ENCODE measurements at places on chromosomes 5 and 9.

DNA sequence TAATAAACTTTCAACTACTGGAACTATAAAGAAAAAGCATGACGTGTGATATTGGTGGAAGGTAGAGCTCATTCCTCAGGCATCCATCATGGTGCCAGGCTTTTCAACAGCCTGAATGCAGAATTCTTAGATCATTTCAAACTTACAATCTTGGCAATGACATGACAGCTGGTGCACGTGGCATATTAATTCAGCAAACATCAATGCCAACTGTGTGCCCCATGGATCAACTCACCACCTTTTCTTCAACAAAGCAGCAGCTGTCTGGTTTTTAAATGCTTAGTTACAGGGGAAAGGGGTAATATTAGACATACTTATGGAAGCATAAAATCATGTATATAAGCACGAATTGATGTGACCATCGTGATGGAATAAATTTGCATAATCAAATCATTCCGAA lies 56.0 kb upstream of the OR13F1 start:
- no peak for DNase-seq

- no peak for DNase-seq
These were observed 481.2 kb downstream of the ACTL7B start for GRCh38 chr9:108374626-108375025.

GRCh38 chr5:154683101-154683880 lies 71.9 kb upstream of the LARP1 start:
- no peak for DNase-seq

- peak; percentile 28 for DNase-seq
These were observed 54.2 kb downstream of the LRSAM1 start for GRCh38 chr9:127505396-127506116.

- DNase-seq: no peak
These were observed 200 bp downstream of the NPR3 start for GRCh38 chr5:32711362-32711680.

DNA sequence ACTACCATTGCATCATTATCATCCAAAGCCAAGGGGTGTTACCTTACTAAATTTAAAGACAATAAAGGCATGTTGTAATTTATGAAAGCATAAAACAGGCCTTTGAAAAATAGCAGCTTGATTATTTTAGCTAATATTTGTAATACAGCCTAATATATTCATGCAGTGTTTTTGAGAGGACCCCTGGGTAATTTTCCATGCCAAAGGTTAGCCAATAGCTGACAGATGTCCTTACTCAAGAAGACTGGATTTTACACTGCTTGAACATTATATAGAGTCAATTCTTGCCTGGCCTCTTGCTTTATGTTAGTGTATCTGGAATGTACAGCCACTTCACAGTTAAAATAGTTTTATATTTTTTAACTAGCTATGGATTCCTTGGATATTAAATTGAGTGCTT lies 337.8 kb upstream of the PAPPA start:
- DNase-seq: no peak

DNA sequence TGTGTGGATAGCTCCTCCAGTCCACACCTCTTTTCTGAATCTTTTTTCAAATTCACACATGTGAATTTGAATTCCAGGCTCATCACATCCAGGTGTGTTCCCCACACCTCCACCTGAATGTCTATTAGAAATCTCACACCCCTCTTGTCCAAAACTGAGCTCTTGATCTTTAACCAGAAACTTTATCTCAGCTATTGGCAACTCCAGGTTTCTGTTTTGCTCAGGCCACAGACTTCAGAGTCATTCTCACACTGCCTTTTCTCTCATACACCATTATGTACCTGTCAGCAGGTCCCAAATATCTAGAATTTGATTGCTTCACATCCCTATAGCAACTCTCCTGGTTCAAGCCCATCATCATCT lies 11.6 kb downstream of the NIPSNAP3B start:
- DNase-seq: no peak

GRCh38 chr9:68533678-68534077 lies 7.0 kb downstream of the TMEM252 start:
- DNase-seq: no peak

- no peak for DNase-seq
These were observed 26.4 kb downstream of the ZFAND5 start for GRCh38 chr9:72338631-72339030.

DNA sequence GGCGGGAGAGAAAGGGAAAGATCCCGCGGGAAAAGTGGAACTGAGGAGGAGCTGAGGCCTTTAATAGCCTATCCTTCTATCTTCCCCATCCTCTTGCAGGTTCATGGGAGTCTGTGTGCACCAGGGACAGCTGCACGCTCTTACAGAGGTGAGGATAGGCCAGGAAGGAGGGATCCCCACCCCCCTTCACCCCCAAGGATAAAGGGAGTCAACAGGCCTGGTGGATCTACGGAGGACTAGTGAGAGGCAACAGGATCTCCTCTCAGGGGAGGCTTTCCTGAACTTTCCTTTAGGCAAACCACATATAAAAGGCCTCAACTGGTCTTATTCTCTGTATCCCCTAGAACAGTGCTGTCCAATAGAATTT lies 1.1 kb downstream of the TESK1 start:
- DNase-seq: no peak

DNA sequence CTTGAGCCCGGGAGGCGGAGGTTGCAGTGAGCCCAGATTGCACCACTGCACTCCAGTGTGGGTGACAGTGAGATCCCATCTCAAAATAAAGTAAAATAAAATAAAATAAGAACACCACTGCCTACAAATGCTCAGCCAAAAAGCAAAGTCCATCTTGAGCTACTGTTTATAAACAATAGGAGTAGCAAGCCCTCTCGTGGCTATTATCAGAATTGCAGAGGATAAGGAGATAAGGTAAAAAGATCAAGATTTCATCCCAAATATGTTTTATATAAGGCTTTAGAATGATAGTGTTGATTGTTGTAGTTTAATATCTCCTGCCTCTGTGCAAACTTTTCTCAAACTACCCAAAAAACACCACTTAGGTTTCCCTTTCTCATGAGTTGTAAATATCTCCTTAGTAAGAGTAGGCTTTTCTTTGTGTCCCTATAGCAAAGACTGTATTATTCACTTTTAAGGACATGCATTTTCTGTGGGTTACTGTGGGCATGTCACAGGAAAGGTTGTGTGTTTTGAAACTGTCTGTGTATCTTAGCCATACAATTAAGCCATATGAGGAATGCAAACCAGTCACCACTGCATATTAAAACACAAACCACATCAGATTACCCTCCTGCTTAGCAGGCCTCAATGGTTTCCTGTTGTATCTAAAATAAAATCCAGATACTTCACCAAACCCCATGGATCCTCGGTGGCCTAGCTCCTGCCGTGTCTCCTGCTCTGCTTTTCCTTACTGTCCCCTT lies 31.8 kb upstream of the CKS2 start:
- DNase-seq: peak; percentile 45

DNA sequence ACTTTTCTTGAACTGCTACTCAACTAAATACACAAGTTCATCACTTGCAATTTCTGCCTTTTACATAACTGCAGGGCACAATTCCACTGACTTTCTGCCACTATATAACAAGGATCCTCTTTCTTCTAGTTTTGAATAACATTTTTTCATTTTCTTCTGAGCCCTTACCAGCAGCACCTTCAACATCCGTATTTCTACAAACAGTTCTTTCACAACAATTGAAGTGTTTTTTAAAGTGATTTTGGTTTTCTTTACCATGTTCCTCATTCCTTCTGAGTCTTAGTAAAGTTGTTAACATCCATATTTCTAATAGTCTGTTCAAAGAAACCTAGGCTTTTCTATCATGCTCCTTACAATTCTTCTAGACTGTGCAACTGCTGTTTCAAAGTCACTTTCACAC lies 127.2 kb upstream of the PITX1 start:
- peak; percentile 8 for DNase-seq

- no peak for DNase-seq
These were observed 239.9 kb downstream of the FAM114A2 start for GRCh38 chr5:153798830-153799229.

- no peak for DNase-seq
These were observed 34.2 kb upstream of the IL7R start for GRCh38 chr5:35822511-35822910.

GRCh38 chr5:132525299-132525724 lies 18.0 kb downstream of the IL5 start:
- DNase-seq: peak; percentile 51

DNA sequence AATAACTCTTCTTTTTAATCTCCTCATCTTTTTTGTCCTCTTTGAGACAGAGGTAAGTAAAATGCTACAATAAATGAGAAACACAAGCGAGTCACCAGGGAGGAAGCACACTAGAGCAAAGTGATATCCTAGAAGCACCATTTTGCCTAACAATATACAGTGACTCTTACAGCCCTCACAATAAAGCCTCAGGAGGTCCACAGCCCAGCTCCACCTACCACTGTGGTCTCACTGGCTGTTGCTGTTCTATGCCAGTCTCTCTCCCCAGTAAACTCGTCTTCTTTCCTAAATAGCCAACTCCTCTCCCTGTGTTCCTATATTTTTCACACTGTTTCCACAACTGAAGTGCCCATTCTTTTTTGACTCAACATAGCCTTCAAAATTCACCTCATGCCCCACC lies 44.3 kb downstream of the TNFSF15 start:
- DNase-seq: no peak

GRCh38 chr5:2829239-2829638 lies 77.8 kb upstream of the IRX2 start:
- no peak for DNase-seq

DNA sequence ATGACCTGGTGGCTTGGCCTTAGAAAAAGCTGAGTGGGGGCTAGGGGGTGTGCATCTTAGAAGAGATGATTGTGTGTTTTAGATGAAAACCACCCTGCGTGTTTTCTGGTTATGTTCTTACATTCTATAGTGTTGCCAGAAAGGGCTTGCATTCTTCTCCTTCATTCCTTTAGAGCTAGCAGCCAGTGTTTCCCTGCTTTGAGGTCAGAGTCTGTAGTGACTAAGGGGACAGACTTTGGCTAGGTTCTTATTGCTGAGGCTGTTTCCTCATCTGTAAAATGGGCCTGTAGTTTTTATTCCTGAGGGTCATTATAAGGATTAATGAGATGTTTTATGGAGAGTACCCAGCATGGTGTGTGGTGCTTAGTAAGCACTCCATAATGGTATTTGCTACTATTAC lies 6.4 kb downstream of the MAST4 start:
- no peak for DNase-seq

- DNase-seq: no peak
These were observed 42.2 kb downstream of the COL5A1 start for GRCh38 chr9:134683714-134684374.

DNA sequence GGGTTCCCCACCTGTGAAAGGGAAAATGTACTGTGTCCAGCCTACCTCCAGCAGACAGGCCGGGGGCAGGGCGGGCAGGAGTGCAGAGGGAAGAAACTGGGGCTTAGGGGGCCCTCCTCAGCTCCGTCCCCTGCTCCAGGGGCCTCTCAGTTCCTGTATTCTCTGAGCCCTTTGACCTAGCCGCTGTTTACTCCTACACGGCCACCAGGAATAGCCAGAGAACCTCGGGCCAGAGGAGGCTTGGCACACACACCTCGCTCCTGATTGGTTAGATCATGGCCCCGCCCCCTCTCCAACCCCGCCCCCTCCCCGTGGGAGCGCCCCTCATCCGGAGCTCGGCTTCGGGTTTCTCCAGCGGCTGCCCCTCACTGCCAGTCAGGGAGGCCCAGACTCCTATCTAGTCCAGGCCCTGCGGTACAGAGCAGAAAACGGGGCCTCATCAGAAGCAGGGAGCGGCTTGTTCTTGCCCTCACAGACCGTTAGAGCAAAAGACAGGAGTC lies 2.2 kb downstream of the ST6GALNAC6 start:
- DNase-seq: peak; percentile 58

DNA sequence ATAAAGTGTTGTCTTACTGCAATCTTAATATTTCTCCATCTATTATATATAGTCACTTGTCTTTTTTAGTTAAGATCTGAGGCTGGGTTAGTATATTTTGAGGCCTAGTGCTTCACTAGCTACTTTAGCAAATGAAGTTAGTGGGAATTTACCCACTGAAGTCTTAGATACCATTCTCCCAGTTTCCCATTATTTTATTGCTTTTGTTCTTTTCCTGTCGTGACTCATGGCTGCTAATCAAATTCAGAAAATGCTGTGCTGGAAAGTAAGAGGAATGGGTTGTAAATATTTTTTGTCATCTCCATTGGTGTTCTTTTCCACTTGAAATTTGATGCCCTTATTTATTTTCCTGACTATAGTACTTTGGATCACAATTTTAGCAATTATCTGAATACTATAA lies 14.2 kb downstream of the TCERG1 start:
- no peak for DNase-seq

DNA sequence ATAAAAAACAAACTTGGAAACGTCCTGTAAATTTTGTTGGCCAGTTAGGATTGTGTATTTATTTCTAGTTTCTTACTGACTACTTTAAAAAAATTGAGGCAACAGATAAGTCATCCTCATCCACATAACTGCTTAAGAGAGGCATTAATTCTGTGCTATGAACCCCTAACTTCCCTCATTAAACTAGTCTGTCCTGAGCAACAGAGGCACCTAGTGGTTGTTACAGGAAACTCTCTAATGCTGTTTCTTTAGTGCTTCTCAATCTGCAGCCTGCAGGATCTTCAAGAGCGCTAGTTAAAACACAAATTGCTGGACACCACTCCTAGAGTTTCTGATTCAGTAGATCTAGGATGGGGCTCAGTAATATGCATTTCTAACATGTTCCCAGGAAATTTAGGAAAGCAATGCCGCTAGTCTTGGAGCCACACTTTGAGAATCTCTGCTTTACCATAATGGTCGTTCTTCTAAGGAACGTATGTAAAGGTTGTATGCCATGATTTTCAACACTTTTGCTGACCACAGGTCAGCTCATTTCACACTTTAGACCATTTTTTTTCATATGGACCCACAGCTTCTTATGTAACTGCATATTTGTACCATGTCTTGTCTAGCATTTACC lies 410.1 kb upstream of the SMARCA2 start:
- peak; percentile 34 for DNase-seq

GRCh38 chr9:132516911-132517310 lies 65.5 kb upstream of the BARHL1 start:
- no peak for DNase-seq

DNA sequence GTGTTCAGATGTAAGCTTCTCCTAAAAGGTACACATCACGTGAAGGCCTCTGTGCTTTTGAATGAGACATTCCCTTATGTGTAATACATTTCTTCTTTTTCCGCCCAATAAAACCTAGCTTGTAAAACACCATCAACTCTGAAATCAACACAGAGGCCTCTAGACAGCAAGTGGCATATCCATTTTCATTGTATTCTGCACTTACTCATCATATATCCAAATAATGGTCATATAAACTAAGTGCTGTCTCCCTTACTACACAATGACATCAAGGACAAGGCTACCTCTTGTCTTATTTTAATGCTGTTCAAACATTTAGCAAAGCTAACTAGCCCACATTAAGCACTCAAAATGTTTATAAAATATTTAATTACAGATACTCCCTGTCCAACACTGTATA lies 108.5 kb downstream of the ELAVL2 start:
- no peak for DNase-seq

- DNase-seq: no peak
These were observed 1.9 kb downstream of the TEX53 start for GRCh38 chr9:114655689-114656088.

- no peak for DNase-seq
These were observed 72.0 kb downstream of the KIF24 start for GRCh38 chr9:34256987-34257585.

Measured in KBM-7 (cell line).